ENCODE measurements at places on chromosomes 7 and 10. TPM values are rescaled to one million over a fixed set of nuclear protein-coding genes. Genes with fewer than 3 reads are reported as not detected.

ZNF107 gene
- total RNA-seq = 21.2 TPM

ZC3HAV1L gene
- 1.7 TPM for total RNA-seq

INHBA gene
- total RNA-seq = not detected

MLXIPL gene
- not detected for total RNA-seq

NEBL gene
- 0.51 TPM for total RNA-seq

RNF32 gene
- total RNA-seq = not detected

SNCG gene
- total RNA-seq = 0.41 TPM

- peaks cover 31% of the 10 kb centered on the region for H3K27me3 ChIP-seq
- H3K27ac ChIP-seq = no peak overlapping the region
- H3K36me3 ChIP-seq = no peaks in the 10 kb centered on the region
- H3K4me1 ChIP-seq = no peaks in the 10 kb centered on the region
- H3K4me3 ChIP-seq = no peak overlapping the region
Observed at GRCh38 chr10:71581376-71581775, 138.2 kb downstream of the C10orf105 start.

DNA sequence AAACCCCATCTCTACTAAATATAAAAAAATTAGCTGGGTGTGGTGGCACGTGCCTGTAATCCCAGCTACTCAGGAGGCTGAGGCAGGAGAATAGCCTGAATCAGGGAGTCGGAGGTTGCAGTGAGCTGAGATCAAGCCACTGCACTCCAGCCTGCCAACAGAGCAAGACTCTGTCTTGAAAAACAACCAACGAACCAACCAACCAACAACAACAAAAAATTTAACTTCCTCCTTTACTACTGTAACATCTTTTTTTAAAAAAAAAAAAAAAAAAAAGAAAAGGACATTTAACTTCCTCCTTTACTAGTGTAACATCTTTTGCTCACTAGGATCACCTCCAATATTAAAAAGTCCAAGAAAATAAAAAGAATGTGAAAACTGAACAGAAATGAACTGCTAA is 92.3 kb upstream of the TMEM168 start:
- H3K4me3 ChIP-seq = no peak overlapping the region
- no peak for DNase-seq
- H3K36me3 ChIP-seq = peaks cover 6% of the 10 kb centered on the region
- H3K4me1 ChIP-seq = no peaks in the 10 kb centered on the region
- no peak overlapping the region for H3K27ac ChIP-seq
- H3K27me3 ChIP-seq = no peaks in the 10 kb centered on the region

DNA sequence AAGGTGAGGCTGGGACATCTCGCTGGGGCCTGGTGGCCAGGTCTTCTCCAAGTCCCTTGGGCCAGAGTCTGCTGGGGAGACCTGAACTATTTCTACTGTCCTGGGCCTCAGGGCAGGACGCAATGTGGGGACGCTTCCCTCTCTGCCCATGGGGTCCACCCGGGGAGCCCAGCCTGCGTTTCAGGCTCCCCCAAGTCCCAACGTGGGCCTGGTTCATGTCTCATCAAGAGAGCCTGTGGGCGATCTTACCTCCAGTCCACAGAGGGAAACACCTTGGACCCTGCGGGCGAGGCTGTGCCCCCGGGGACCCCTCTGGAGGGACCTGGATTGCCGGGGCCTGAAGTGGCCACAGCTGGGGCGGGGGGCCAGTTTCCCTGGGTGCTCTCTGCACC is 91.7 kb downstream of the DNAJB6 start:
- DNase-seq = no peak
- no peak overlapping the region for H3K27ac ChIP-seq
- no peaks in the 10 kb centered on the region for H3K27me3 ChIP-seq
- no peak overlapping the region for H3K4me3 ChIP-seq
- H3K4me1 ChIP-seq = peaks cover 13% of the 10 kb centered on the region

DNA sequence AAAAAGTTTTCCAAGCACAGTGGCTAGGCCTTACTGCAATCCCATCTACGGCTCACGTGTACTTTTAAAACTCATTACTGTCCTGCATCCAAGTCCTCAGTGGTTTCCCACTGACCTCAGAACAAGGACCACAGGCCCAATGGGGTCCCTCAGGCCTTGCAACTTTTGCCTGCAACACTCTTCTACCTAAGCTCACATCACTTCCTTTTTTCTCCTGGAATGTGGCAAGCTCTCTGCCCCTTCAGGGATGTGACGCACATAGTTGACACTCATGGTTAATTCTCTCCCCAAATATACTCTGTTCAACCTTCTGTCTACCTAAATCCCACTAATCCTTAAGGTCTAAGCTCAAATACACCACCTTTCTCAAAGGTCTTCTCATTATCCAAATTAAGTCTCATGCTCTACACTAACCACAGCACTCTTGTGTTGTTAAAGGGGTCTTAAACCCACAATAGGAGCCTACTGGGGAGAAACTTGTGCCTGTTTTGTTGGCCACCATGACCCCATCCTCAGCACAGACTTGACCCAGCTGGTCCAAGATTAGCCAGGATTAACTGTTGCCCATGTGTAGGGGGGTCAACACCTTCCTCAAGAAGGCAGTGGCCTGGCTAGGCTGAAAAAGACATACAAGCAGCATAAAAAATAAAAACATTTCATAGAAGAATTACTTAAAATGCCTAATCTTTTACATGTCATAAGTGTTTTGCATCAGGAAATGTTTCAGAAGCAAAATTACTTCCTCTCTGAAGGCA is 15.2 kb downstream of the HNRNPF start:
- H3K4me3 ChIP-seq = no peak overlapping the region
- H3K4me1 ChIP-seq = peaks cover 26% of the 10 kb centered on the region
- DNase-seq = no peak
- no peaks in the 10 kb centered on the region for H3K27me3 ChIP-seq

GRCh38 chr10:105243381-105243780 is 602.3 kb downstream of the SORCS3 start:
- H3K4me3 ChIP-seq = no peak overlapping the region
- H3K27me3 ChIP-seq = no peaks in the 10 kb centered on the region
- H3K36me3 ChIP-seq = no peaks in the 10 kb centered on the region
- H3K4me1 ChIP-seq = no peaks in the 10 kb centered on the region
- DNase-seq = no peak

DNA sequence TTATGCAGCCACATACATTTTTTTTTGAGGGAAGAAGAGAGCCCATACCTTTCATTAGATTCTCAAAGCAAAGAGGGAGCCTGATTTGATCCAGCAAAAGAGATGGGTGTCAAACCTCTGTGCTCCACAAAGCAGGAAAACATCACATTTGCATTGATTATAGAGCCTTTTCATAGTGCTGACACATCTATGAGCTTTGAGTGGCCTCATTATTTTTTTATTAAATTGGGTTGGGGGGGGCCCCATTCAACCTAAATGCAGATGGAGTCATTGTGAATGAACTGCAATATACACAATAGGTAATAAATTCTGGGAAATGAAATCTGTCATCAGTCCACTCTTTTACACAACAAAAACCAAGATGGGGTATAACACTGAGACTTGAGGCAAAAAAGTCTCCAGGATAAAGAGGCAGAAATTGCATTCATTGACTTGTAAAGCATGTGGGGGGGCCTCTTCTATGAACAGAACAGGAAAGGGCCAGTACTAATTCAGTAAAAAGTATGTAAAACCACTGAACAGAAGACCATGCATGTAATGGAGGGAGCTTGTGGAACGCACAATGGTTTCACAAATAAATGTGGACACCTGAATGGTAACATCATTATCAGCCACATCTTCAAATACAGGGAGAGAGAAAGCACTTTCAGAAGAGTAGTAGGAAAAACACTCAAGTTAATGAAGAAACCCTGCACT is 17.7 kb upstream of the ASB4 start:
- no peak overlapping the region for H3K27ac ChIP-seq
- H3K36me3 ChIP-seq = no peaks in the 10 kb centered on the region
- no peak overlapping the region for H3K4me3 ChIP-seq
- no peak for DNase-seq
- H3K4me1 ChIP-seq = peaks cover 6% of the 10 kb centered on the region

DNA sequence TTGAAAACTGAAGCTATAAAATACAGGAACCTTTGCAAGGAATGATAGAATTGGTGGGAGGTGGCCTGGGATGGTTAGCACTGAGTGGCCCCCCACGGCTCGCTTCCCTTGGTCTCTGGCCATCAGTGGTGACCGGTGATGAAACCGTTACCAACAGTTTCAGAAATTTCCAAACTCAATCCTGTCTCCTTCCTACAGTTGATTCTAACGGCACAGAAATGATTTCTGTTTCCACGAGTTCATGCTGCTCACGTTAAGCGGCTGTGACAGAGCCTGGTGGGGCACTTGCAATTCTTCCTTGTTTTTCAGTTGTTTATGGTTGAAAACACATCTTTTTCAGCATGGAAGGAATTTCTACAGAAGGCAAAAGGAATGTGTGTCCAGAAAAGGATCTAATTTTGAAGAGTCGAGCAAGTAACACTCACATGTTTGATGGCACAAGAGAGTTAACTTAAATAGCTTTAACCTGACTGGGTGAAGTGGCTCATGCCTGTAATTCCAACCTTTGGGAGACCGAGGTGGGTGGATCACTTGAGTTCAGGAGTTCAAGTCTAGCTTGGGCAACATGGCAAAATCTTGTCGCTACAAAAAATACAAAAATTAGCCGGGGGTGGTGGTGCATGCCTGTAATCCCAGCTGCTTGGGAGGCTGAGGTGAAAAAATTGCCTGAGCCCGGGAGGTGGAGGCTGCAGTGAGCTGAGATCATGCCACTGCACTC is 100.1 kb downstream of the DNAJB6 start:
- H3K4me3 ChIP-seq = no peak overlapping the region
- no peaks in the 10 kb centered on the region for H3K27me3 ChIP-seq
- no peaks in the 10 kb centered on the region for H3K36me3 ChIP-seq
- no peaks in the 10 kb centered on the region for H3K4me1 ChIP-seq

DNA sequence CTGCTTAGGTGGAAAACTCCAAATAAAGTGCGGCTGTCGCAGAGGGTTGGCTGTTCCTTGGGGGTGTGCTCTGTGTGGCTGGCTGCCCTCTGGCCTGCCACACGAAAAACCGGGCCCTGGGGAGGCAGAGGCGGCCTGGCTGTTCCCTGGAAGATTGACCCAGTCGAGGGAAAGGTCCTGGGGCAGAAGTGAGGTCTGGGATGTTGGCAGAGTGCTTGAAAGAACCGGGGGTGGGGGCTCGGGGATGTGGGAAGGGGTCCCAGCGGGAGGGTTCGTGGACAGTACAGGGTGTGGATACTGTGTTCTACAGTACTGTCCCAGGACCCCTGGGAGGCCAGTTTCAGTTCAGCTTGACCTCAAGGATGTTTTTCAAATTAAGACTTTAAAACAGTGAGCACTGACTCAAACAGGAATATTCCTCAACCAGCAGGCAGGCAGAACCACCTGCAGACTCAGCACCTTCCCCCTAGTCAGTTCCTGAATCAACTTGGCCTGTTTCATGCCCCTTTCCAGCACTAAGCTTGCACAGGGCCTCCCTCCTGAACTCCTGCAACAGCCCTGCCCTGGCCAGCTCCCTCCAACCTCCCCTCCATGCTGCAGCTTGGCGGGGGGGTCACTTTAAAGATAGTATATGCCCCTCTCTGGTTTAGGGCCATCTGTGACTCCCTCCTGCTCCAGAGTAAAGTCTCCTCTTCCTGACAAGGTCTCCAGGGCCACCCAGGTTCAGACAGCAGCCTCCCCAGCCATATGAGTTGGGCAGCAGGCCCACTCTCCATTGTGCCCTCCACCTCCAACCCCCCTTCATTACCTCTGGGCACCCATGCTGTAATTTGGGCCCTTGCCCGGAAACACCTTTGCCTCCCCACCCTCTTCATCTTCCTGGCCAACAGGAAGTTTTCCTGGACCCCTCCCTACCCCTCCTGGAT is 3.2 kb upstream of the ATP6V1F start:
- H3K27ac ChIP-seq = no peak overlapping the region
- H3K4me3 ChIP-seq = no peak overlapping the region
- peaks cover 24% of the 10 kb centered on the region for H3K4me1 ChIP-seq
- no peaks in the 10 kb centered on the region for H3K36me3 ChIP-seq

DNA sequence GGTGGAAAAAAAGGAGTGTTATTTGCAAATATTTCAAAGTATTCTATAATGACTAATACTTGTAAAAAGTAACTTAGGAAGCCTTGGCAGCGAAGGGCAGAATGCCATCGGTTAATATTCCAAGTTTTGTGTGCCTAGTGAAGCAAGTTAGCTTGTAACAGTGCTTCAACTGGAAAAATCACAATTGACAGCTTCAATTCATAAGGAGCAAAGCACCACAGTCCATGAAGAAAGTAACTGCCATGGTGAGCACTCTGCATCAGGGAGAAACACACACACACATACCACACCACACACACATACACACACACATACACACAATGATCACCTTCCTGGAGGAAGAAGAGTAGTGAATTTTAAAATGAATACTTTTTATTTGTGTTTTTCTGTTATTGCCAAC is 298.3 kb downstream of the CNTNAP2 start:
- H3K27ac ChIP-seq = no peak overlapping the region
- DNase-seq = no peak
- no peaks in the 10 kb centered on the region for H3K36me3 ChIP-seq
- H3K4me3 ChIP-seq = no peak overlapping the region
- no peaks in the 10 kb centered on the region for H3K4me1 ChIP-seq

DNA sequence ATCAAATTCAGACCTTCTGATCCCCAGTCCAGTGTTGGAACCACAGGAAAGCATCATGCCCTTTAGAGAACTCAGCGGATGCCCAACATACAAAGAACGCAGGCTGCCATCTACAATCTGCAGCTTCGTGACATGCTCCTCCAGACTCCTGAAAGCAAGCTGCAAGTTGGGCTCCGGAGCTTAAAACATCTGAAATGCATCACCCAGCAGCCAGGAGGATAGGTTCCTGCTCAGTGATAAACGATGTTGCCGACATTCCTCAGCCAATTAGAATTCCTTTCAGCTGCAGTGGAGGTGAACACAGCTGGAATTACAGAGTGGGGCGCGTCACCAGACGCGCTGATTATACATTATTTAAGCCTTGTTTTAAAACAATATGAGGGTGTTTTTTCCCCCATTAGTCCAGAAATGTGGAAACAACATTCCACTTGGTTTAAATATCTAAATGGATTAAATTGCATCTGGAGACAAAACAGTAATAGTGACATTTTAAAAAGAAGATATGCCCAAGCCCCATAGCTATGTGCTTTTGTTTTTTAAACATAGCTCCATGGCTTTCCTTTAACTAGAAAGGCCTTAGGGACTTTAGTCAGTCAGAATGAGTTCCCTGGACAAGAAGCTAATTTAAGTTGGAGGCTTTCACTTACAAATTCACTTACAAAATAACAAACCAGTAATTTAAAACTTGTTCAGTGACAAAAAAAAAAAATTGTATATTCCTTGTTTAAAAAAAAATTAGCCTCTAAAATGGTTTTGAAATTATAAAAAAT is 6.3 kb downstream of the SMURF1 start:
- no peak overlapping the region for H3K27ac ChIP-seq
- no peak for DNase-seq
- H3K4me1 ChIP-seq = peaks cover 16% of the 10 kb centered on the region
